ENCODE measurements at places on chromosomes 11 and 22.

DNA sequence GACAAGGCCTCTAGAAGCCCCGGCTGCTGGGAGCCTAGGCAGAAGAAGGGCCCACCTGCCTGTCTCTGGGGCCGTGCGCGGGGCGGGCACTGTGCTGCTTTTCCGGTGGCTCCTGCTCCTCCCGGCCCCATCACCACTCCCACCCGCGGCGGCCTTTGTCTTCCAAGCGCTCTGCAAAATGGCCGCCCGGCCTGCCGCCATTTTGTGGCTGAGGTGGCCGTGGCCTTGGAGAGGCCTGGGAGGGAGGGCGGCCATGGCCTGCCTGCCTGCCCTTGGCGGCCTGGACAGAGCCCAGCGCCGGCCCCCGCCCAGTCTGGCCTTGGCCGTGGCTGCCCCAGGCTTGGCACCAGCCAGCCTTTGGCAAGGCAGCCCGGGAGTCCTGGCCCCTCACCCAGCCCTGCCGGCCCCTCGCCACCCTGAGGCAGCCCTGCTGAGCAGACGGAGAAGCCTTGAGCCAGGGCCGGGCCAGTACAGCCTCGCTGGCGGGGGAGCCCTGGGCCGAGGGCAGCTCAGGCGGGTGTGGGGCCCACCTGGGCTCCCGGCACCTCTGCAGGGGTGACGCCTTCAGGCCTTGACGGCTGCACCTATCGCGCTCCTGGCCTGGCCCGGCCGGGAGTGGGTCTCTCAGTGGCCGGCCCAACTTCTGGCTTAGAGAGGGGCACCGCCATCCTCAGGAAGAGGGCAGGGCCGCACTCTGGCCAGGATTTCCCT lies 46.0 kb upstream of the PPARA start:
- no peak for DNase-seq

DNA sequence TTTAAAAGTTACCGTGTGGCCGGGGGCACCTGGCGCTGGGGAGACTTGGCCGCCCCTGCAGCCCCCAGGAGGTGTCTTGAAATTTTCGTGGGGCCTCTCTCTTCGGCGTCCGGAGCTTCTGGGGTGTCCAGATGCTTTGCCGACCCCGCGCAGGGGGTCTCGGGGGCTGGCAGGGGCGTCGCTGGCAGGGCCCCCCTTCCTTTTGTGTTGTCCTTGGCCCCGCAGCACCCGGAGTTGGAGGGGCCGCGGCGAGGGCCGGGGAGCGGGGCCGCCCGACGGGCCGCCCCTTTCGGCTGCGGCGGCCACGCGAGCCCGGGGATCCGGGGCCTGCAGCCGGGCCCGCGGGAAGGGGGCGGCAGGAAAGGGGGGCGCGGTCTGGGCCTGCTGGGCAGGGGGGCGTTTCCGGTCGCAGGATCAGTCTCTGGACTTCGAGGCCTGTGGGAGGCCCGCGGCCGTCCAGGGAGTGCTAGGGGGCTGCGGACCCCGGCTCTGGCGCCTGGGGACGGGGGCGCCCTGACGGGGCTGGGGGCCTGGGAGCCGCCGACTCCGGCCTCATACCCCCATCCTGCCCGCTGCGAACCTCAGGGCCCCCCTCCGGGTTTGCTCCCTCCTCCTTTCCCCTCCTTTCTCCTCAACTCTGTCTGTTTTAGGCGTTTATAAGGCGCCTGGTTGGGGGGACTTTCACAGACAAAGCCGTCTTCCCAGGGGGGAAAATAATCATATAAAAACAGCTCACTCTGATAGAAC lies 869 bp downstream of the ZC3H7B start:
- DNase-seq, result no peak

DNA sequence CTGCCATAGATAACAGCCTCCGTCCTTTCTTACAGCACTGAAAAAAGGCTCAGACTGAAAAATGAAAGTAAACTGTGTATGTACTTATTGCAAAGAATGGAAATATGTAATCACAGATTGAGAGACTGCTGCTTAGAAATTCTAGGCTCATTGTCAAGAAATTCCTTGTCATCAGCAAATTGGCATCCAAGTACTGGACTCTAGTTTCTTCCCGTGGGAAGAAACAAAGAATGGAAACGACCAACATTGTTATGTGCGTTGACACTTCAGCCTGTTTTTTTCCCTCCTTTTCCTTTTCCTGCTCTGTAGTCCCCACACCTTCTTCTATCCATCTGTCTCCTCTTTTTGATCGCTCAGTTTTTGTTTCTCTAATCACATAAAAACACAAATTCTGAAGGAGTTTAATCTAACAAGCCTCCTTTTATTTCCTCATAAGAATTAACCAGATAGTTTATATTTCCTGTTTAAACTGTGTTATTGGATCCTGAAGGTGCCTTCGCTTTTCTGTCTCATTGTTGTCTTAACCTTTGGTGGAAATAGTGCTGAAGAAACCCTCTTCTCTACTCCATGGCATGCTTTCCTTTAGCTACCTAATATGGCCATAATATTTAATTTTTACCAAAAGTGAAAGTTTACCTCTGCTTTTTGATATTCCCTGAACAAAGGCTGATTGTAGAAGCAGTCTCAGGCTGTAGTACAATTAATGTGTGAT lies 20.0 kb upstream of the CASP12 start:
- DNase-seq, result no peak

DNA sequence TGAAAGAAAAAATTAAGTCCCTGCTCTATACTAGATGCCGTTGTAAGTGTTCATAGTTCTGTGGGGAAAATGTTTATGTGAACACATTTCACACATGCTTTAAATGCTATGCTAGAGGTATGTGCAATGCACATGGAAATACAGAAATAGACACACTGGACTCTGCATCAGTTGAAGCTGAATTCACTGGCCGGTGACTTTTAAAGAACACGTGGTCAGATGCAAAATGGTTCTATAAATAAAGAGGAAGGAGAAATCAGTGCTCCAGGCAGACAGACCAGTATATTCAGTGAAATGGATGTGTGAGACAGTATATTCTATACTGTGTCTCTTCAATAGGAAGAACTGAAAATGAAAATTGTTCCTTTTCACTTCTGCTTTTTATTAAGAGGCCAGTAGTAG lies 29.9 kb downstream of the TRPC6 start:
- no peak for DNase-seq

GRCh38 chr22:37639070-37639760 lies at the start of gene SH3BP1:
Gene SH3BP1 (plus strand): TSS chr22:37639669. CDS start chr22:37639788, 119 bp downstream.
- peak; percentile 18 for DNase-seq

- no peak for DNase-seq
Measured at GRCh38 chr22:23074451-23074850, 4.1 kb downstream of the GNAZ start.

DNA sequence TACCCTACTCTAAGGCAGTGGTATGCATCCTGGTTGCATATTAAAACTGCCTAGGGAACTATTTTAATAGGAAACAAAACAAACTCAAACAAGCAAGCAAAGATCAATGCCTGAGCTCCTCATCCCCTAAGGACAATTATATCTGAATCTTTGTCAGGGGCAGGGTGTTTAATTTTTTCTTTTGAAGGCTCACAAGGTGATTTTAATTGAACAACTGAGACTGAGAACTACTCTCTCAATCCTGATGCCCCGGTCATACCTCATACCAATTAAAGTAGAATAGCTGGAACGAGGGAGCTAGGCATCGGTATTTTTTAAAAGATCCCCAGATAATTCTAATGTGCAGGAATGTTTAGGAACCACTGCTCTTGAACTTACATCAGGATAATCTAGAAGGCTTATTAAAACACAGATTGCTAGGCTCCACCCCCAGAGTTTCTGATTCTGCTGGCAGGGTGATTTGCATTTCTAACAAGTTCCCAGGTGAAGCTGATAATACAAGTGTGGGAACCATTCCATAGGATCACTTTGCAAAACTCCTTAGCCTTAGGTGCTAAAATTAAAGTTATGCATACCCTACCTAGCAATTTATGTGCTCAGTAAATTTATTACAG lies 416.5 kb downstream of the GUCY1A2 start:
- DNase-seq, result no peak

DNA sequence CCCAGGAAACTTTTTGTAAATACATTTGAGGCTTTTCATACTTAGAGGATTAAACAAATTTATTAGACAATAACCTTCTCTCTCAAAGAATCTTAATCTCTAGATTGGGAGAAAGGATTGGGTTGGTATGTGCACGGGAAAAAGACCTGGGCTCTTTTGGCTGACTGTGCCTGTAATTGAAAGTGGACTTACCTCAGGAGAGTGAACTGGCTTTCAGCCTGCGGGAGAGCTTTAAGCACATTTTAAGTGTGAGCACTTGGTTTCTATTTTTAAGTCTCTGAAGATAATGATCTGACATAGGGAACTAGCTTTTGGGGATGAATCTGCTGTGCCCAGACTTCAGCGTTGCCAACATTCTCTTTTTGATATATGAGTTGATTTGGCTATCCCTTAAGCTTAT lies 35.8 kb downstream of the UVRAG start:
- DNase-seq, result no peak
